ENCODE measurements at places on chromosomes 11 and 22.

DNA sequence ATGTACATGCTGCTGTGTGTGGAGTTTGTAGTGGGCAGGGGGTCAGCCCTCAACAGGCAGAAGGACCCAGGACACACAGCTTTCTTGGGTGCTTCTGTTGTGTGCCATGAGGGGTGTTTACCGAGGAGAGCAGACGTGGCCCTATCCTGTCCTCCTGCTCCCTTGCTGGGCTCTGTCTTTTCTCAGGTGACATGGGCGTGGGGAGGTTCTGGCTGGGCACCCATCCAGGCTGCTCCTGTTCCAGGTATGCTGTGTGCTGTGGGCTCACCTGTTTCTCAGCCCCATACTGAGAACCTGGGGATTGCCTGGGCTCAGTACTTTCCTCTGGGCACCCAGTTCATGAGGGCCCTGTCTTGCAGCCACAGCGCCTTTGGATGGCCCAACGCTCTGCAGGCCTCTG lies 23.3 kb downstream of the MICALL1 start:
- no peak for DNase-seq

GRCh38 chr11:14022821-14023220 lies 60.3 kb downstream of the SPON1 start:
- DNase-seq: no peak

DNA sequence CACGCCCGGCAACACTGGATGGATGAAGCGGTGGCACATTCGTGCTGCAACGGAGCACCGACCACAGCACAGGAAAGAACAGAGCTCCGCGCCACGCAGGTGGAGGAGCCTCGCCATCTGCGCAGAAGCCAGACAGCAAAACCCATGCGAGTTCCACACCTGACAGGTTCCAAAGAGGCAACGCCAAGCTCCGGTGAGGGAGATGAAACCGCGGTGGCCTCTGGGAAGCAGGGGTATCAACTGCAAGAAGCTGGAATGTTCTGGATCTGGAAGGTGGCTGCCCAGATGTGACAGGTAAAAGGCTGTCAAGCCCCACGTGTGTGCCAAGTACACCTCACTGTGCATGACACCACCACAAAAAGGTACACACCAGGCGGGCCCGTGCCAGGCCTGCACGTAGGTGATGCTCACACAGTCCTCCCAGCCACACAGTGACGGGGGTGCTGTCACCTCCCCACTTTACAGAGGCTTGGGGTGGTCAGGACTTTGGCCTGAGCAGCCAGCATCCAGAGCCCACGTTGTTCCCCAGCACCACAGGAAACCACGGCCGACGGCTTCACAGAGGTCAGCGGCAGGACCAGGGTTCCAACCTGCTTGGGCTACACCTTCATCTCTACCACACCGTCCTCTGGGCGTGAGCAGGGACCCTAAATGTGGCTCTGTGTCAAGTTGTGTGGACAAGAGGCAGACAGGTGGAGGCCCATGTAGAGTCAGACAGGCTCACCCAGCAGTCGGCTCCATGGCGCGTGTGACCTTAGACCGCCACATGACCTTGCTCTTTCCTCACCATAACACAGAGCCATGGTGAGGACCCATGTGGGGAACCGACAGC lies 19.7 kb upstream of the EFCAB6 start:
- DNase-seq: no peak

GRCh38 chr11:73465023-73465675 lies 89.0 kb downstream of the RELT start:
- no peak for DNase-seq

GRCh38 chr22:31295360-31295759 lies 3.1 kb upstream of the PIK3IP1 start:
- no peak for DNase-seq
